AG10803 (cell line): ENCODE measurements at places on chromosomes 1 and 21.
A peak's percentile ranks its signal among the peaks of the same experiment; 100 is the strongest.

DNA sequence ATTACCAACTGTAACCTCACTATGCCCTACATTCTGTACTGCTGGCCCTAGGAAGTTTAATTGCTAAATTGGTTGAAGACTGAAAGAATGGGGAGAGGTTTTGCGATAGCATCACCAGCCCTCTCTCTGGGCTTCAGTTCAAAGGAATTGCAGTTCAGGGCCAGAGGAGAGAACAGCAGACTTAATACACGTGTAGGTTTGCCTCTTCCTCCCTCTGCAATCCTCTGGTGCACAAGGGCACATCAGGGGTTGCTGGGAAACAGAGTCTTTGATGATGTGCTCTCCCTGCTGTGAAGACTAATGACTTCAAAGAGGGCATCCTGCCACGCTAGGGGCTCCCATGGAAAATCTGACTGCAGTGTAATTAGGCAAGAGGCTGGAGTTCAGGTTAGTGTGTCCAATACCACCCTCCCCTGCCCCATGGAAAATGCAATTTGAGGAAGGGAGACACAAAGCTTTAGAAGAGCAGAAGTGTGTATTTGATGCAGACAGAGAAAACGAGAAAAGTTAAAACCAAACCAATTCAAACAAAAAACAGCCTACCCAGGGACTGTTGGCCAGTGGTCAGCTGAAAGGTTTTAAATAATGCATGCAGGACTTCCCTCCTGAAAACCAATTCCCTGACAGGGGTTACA is 167.9 kb downstream of the ASTN1 start:
- DNase-seq, result no peak

DNA sequence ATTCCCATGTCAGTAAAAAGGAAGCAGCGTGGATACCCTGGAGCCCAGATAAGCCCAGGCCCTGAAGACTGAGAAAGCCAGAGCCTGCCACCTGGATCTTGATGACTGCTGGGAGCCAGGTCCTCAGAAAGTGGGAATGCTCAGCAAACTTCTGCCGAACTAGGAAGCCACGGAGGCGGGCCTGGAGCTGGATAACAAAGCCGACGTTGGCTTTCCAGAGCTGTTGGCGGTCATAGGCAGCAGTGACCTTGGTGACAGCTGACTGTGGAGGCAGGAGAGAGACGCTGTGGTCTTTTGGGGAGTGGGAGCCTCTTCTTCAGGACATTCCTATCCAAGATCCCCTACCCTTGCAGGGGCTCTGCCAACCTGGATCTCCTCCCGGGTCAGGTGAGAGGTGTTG is 24.4 kb downstream of the IQGAP3 start:
- no peak for DNase-seq

- DNase-seq, result no peak
Observed at GRCh38 chr1:247638781-247639180, 33.4 kb downstream of the OR2G3 start.

GRCh38 chr21:41753006-41753898 is 13.6 kb downstream of the RIPK4 start:
- DNase-seq, result no peak

GRCh38 chr1:115252585-115252984 is 85.5 kb downstream of the NGF start:
- no peak for DNase-seq

DNA sequence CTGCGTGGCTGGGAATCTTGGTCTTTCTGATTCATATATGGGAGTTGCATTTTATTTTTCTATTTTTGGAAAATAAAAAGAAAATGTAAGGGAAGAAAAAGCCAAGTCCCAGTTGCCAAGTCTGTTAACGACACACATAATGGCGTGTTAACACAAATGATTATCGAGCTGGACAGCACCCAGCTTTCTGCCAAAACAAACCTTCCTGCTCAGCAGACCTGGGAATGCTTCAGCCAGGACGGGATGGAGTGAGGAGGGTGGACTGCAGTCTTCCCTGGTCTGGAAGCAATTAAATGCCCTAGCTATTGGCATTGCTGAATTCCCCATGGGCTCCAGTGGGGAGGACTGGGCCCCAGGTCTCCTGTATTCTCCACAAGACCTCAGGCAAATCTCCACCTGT is 184.2 kb upstream of the USP24 start:
- DNase-seq, result peak; percentile 54

DNA sequence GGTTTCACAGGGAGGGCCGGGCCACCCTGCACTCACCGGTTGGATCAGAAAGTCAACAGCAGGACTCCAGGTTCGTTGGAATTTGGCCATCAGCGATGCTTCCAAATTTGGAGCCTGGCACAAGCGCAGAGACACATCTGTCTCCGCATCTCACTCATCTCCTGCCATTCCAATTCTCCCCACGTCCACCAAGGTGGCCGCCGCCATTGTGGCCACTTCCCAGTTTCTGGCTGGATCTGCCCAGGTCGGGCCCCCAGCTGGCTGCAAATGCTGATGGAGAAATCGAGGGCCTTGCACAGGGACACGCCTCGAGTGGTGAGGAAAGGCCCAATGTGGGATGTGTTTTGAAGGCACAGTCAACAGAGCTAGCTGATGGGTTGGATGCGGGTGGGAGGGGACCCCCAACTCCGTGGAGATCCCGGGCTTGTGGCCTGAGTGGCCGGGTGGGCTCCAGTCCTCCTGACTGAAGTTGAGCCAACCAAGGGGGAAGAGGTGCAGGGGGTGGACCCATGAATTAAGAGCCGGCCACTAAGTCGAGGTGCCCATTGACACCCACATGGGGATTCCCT is 102.7 kb downstream of the CRYAA start:
- DNase-seq, result no peak

- no peak for DNase-seq
Observed at GRCh38 chr1:3453891-3454810, at the start of gene ARHGEF16. Gene ARHGEF16, plus strand, starts transcription at chr1:3454665. Its CDS starts 8,420 bp downstream, at chr1:3463085.

DNA sequence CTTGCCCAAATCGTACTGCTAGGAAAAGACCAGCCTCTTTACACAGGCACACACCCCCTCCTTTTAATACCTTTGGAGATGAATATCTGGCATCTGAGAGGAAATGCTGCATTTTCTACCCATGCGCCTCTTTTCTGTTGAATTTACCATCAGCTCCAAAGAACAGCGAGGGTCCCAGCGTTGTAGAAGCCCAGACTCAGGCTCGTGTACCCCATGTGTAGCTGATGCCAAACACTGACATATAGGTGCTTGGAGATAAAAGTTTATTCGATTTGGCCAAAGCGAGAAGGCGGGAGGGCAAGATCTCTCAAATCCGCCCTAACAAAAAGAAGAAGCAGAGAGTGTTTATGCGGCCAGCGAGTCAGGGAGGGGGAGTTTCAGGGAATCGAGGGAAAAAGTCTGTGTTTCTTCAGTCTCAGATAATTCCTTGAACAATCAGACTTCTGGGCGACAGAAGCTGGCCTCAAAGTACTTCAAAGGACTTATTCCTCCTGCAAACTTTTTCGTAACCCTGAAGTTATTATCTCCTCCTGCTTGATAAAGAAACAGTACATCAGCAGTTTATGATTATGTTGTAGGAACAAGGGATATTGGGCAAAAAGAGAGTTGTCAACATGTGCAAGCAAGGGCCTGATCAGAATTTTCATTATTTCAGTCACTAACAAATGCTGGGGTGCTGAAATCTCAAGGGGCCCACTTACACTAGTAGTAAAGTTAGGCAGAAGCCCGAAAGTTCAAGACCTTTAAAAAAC is 642 bp upstream of the CREG1 start:
- DNase-seq, result no peak

GRCh38 chr1:207646944-207647579 is 2.1 kb downstream of the CR1L start:
- DNase-seq, result no peak

DNA sequence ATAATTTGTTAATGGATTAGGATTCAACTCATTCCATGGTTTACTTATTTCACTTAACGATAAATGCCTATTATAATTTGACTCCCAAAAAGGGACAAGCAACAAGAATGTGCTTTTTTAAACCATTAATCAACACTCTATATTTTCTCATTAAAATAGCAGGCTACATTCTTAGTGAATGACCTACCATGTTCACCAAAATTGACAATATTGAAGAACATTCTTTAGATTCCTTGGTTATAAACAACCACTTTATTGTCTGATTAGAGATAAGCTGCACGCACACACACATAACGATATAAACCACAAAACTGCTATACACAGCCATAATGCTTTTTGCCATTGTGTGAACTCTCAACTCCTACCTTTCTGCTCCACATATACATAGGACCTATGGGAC is 75.4 kb upstream of the LRRC7 start:
- peak; percentile 12 for DNase-seq

DNA sequence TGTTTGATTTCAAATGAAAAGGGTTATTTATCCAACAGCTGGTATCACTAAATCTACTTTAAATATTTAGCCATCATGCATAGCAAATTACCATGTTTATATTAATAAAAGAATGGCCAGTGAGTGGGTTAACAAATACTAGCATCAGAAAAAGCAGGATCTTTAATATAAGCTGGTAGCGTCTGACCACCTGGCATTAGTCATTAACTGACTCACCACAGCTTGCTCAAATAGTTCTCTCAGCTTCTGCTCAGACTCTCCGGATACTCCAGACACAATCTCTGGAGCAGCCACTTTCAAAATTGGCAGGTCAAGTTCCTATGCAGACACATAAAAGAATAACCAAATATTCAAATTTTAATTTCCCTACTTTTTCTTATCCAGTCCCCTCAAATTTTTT is 29.6 kb downstream of the NVL start:
- DNase-seq, result peak; percentile 67

- peak; percentile 79 for DNase-seq
Observed at GRCh38 chr1:63799820-63800219, 26.0 kb downstream of the ROR1 start.

- no peak for DNase-seq
Observed at GRCh38 chr1:4027492-4028138, 127.5 kb upstream of the C1orf174 start.

- DNase-seq, result no peak
Observed at GRCh38 chr21:42650033-42650370, 3.4 kb upstream of the PDE9A start.

DNA sequence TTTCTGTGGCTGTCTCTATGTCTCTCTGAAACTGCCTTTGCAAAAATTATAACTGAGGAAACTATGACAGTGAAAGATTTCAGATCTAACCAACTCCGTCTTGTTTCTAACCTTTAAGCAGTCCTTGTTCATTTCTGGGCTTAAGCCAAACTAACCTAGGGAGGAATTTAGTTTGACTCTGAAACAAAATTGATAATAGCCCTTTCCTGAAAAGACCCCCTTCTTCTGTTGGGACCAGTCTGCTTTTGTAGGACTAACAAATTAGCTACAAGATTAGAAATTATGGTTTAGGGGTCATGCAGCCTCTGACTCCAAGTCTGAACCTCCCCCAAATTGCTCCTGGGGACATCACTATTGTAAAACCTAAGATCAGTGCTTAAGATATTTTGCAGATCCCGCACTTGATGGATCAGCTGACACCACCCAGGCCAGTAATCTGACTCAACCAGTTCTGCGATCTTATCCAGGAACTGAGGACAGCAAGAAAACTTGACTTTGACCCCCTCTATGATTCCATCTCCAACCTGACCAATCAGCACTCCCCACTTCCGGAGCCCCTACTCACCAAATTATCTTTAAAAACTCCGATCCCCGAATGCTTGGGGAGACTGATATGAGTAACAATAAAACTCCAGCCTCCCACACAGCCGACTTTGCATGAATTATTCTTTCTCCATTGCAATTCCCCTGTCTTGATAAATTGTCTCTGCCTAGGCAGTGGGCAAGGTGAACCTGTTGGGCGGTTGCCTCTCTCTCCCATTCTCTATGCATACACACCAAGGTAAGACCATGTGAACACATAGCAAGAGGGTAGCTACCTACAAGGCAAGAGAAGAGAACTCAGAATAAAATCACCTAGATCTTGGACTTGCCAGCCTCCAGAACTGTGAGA is 11.1 kb upstream of the TRIM63 start:
- no peak for DNase-seq

GRCh38 chr1:199272628-199273086 is 633.8 kb downstream of the PTPRC start:
- DNase-seq, result peak; percentile 95

- DNase-seq, result no peak
Observed at GRCh38 chr1:116733476-116734365, 20.5 kb upstream of the CD2 start.

GRCh38 chr21:44428281-44428960 is 26.9 kb upstream of the LRRC3 start:
- DNase-seq, result no peak

GRCh38 chr1:223733898-223734852 is 21.8 kb downstream of the CAPN2 start:
- no peak for DNase-seq

DNA sequence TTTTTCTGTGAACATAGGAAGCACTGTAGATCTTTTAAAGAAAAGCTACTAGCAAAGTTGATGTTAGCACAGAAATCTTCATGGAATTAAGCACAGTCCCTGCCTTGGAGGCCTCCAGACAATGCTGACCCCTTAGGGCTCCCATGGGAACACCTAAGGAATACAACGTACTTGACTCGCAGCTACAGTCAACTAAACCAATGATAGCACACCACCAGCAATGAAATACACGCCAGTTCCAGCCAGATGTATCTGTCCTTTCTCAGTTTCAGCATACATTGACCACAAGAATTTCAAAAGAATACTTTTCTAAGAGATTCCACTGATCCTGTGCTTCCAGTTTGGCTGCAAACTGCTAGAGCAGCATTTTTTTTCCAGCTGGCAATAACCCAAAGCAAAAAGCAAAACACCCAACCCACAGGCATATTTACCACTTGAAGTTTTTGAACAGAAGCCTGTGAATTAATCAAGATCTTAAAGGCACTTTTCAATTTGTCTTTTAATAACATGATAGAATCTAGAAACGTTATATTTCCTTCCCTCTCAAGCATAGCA is 42.8 kb upstream of the KRTAP11-1 start:
- DNase-seq, result no peak

DNA sequence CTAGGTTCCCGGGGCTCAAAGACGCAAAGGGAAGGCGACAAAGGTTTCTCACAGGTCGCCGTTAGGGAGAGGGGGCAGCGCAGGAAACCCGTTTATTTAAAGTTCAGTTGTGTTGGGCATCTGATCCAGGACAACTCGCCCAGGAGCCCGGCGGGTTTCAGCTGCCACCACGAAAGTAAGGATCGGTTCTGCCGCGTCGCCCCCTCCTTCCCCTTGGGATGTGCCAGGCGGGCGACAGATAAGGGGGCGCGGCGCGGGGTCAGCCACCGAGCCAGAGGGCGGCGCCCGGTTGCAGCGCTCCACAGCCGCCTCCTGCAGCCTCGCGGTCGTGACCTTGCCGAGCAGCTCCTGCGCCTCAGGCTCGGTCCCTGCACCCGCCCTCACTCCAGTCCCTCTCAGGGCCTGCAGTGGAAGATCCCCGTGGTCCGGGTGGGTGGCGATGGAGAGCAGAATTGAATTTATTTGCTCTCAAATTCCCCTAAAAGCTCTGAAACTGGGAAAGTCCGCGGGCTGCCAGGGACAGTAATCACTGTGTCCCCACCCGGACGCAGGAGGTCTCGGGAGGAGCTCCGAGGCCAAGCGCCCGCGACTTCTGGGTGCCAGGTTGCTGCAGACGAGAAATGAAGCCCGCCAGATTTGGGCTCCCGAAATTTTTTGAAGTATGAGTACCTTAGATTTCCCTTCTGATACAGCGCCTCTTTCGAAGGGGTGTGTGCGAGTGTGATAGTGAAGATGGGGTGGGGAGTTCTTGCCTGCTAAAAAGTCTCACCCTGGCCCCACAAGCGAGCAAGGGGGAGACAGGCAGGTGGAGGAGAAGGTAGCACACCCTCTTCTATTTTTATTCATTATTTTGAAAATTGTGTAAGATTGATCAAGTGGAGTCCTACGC is 28.4 kb upstream of the NFIA start:
- DNase-seq, result no peak

- DNase-seq, result no peak
Observed at GRCh38 chr1:6958407-6959030, 173.3 kb downstream of the CAMTA1 start.

GRCh38 chr1:230127105-230128054 is 60.3 kb downstream of the GALNT2 start:
- DNase-seq, result no peak
